ENCODE measurements at places on chromosomes 12 and 14. TPM values are rescaled to one million over a fixed set of nuclear protein-coding genes. Genes with fewer than 3 reads are reported as not detected.

Gene NR4A1
- total RNA-seq = 51.0 TPM

Gene MNAT1
- total RNA-seq = 34.4 TPM

Gene DDX55
- 42.8 TPM for total RNA-seq

- DNase-seq = no peak
- H3K27ac ChIP-seq = peak overlapping the region; percentile 70
- no peak overlapping the region for H3K4me3 ChIP-seq
- H3K36me3 ChIP-seq = no peaks in the 10 kb centered on the region
- H3K4me1 ChIP-seq = peaks cover 47% of the 10 kb centered on the region
Measured at GRCh38 chr12:3604748-3605586, 114.0 kb downstream of the PRMT8 start.

GRCh38 chr14:95533822-95534221 is 1.0 kb upstream of the GLRX5 start:
- DNase-seq = no peak
- H3K27ac ChIP-seq = peak overlapping the region; percentile 93
- H3K4me1 ChIP-seq = peaks cover 64% of the 10 kb centered on the region
- H3K27me3 ChIP-seq = no peaks in the 10 kb centered on the region
- H3K36me3 ChIP-seq = no peaks in the 10 kb centered on the region

DNA sequence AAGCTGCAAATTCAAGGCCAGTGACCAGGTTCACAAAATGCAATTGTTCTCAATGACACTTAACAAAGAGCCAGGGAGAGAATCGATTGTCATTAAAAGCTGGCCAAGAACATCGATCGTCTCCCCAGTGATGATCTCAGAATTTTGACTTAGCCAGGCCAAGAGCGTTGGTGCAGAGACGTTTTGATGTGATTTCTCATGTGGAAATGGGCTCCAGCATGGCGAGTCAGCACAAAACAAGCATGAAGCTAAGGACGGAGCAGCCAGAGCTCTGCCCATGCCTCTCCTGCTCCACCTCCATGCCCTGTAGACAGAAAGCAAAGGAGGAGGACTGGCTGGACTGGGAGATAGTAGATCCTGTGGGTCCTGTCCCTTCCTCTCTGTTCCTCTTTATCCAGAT is 270.8 kb downstream of the FOXN3 start:
- no peaks in the 10 kb centered on the region for H3K36me3 ChIP-seq
- peaks cover 2% of the 10 kb centered on the region for H3K27me3 ChIP-seq
- H3K4me3 ChIP-seq = no peak overlapping the region
- peaks cover 10% of the 10 kb centered on the region for H3K4me1 ChIP-seq
- DNase-seq = no peak

DNA sequence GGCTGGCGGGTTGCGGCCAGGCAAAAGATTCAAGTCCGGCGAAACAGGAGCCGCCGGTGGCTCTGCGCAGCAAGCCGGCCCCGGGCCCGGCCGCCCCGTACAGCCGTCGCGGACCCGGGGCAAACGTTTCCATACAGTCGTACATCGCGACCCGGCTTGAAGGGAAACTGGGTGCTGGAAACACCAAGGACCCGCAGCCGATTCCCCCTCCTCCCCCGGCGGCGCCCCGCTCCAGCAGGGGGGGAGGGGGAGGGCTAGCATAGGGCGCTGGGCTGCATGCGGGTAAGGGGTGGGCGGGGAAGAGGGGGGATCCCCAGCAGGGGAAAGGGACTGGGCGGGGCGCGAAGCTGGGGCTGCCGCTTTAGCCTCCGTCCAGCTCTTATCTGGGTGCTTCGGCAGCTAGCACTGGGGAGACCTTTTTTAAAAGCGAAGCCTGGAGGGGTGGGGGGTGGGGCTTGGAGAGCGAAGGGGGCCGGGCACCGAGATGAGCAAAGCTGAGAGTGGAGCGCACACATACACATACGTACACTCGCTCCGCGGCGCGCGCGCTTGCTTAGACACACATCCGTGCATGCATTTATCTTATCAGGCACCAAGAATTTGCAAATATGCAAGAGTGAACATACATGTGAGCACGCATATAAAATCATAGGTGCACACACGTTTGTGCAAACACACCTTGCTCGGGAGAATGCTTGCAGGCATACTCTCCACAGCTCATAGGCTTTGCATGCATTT is 11.9 kb downstream of the RARG start:
- H3K27ac ChIP-seq = no peak overlapping the region
- H3K27me3 ChIP-seq = peaks cover 74% of the 10 kb centered on the region
- peaks cover 76% of the 10 kb centered on the region for H3K4me1 ChIP-seq
- peak overlapping the region; percentile 88 for H3K4me3 ChIP-seq
- DNase-seq = no peak

- no peaks in the 10 kb centered on the region for H3K4me1 ChIP-seq
- H3K36me3 ChIP-seq = no peaks in the 10 kb centered on the region
- no peak overlapping the region for H3K4me3 ChIP-seq
- DNase-seq = no peak
Measured at GRCh38 chr14:99382071-99382470, 98.6 kb downstream of the SETD3 start.

- no peak overlapping the region for H3K27ac ChIP-seq
- no peak for DNase-seq
- no peaks in the 10 kb centered on the region for H3K27me3 ChIP-seq
- H3K36me3 ChIP-seq = peaks cover 3% of the 10 kb centered on the region
- no peaks in the 10 kb centered on the region for H3K4me1 ChIP-seq
- H3K4me3 ChIP-seq = no peak overlapping the region
Measured at GRCh38 chr12:8226355-8226754, 1.1 kb downstream of the FAM90A1 start.

DNA sequence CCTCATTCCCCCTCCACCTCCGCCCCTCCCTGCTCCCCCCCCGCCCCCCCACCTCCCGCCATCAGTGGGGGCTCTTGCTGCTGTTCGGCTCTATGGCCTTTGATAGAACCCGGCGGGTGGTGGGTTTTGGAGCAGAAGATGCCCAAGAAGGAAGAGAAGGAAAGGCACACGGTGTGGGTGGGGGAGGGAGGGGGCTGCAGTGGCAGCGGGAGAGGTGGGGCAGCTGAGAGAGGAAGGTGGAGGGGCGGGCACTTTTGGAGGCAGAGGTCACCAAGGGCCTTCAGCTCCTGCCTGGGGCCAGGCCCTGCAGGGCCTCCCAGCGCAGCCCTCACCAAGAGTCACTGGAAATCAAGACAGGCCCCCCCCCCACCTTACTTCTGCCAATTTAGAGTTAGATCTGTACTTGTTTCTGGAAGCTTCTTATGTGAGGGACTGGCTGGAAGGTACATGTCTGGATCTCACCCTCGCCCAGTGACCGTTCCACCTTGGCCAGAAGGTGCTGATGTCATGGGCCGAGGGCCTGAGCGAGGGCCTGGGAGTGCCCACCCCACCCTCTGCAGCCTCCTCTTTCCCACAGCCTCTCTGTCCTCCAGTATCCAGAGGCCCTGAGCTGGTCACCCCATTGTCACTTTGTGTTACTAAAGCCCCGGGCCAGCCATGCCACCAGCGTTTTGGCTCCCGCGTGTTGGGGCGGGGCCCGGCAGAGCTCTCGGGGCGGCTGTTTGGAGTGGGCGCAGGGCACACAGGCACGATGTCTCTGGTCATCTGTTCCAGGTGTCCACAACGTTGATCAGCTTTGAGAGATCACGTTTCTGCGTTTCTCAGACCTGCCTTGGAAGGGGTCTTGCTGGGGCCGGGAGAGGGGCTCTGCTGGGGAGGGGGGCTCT is 153.9 kb downstream of the KIF26A start:
- H3K27me3 ChIP-seq = no peaks in the 10 kb centered on the region
- no peaks in the 10 kb centered on the region for H3K36me3 ChIP-seq
- no peak for DNase-seq
- peaks cover 18% of the 10 kb centered on the region for H3K4me1 ChIP-seq

DNA sequence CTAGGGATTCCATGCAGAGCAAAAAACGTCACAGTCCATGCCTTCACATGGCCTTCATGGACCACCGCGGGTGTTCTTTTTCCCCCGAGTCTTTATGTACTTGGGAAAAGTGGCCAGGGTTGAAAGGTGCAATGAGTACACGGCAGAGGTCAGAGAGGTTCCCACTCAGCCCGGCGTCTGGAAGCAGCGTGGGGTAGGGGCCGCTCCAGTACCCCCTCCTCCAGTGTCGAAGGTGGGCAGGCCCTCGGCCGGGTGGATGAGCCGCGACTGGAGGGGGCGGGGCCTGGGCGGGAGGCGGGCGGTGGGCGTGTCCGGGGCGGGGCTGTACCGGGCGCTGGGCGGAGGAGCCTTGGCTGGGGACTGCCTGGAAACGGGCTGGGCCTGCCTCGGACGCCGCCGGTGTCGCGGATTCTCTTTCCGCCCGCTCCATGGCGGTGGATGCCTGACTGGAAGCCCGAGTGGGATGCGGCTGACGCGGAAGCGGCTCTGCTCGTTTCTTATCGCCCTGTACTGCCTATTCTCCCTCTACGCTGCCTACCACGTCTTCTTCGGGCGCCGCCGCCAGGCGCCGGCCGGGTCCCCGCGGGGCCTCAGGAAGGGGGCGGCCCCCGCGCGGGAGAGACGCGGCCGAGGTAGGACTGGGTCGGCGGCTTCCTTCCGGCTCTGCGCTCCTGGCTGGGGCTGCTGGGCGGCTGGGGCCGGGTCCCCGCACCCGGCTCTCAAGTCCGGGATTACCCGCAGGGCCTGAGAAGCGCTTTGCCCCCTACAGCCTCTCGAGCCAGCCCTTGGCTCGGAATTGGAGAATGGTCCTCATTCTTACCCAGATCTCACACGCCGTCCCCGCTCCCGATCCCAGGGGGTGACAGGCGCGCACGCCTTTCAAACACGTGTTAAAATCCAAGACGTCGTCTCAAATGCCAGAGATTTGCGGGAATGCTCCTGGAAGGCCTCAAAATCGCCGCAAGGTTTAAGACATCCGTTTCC is at the start of gene RXYLT1:
RXYLT1 (plus strand) TSS at position 412 of the 984 bp plus-strand sequence; CDS start at position 464, 52 bp downstream.
- peak within 1 kb of the TSS; percentile 99 for H3K27ac ChIP-seq
- DNase-seq = peak; percentile 78
- peaks cover 6% of the 10 kb centered on the region for H3K27me3 ChIP-seq
- peak within 1 kb of the TSS; percentile 96 for H3K4me3 ChIP-seq
- peaks cover 11% of the 10 kb centered on the region for H3K36me3 ChIP-seq

DNA sequence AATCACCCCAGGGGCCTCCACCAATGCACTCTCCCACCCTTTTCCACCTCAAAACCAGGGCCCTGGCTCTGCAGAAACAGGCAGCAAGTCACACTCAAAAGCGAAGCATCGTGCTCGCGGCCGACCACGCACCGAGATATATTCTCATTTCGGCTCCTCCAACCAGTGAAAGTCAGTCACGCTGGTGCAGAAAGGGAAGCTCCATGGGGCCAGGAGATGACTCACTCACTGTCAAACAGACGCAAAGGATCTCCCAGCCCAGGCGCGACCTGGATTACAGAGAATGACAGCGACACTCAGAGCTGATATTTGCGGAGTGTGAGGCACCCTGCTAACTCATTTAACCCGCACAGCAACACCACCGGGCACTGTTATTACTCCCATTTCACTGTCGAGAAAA is 173.6 kb downstream of the CALM1 start:
- DNase-seq = no peak
- H3K4me3 ChIP-seq = no peak overlapping the region
- no peaks in the 10 kb centered on the region for H3K27me3 ChIP-seq
- H3K4me1 ChIP-seq = peaks cover 69% of the 10 kb centered on the region
- H3K36me3 ChIP-seq = peaks cover 9% of the 10 kb centered on the region

Data from neural crest cell (in vitro differentiated cells).